Esophagus squamous epithelium (tissue), 5 donors: ENCODE measurements at places on chromosomes 7 and 10.

GRCh38 chr7:142855756-142856564, 1.1 kb downstream of the EPHB6 start:
- DNase-seq: no peak

- no peak for DNase-seq
These were observed 1.8 kb upstream of the STEAP2 start for GRCh38 chr7:90209776-90210175.

DNA sequence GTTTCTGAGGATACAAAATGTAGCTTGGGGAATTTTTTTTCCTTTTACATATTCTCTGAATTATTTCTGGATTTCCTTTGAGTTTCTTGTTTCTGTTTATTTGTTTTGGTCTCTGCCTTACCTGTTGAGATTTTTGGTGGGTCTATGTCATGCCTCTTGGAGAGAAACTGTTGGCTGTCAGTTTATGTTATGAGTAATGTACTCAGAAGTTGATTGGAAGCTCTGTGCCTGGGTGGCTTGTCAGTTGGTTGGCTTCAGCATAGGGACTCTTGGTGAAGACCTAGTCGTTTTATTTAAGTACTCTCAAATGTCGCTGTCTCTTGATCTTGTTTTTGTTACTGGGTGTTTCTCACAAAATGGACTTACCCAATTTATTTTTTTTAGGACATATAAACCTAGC, 132.4 kb downstream of the CDK14 start:
- DNase-seq: no peak

DNA sequence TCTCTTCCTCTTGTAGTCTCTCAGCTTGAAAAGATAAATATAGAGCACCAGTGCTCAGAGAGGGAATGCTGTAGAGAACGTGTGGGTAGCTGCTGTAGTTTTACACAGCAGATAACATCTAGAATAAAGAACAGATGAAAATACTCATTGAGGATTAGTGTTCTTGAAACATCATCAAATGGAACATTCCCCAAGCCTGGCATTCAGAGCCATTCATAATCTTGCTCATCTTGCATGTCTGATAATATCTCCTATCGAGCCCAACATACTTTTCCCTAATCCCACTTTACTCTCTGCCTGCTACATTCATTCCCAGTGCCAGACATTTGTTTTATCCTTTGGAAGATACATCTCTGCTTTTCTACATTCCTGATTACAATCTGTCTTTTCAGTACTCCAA, 35.2 kb downstream of the MCU start:
- DNase-seq: no peak

- DNase-seq: no peak
These were observed 20.5 kb upstream of the CRYGN start for GRCh38 chr7:151460474-151460855.

- DNase-seq: no peak
These were observed 146.5 kb downstream of the MAPK8 start for GRCh38 chr10:48452879-48453412.

- DNase-seq: no peak
These were observed 32.8 kb downstream of the CAMK1D start for GRCh38 chr10:12382157-12382548.

- no peak for DNase-seq
These were observed 266.3 kb upstream of the ZMIZ1 start for GRCh38 chr10:78802431-78802830.

DNA sequence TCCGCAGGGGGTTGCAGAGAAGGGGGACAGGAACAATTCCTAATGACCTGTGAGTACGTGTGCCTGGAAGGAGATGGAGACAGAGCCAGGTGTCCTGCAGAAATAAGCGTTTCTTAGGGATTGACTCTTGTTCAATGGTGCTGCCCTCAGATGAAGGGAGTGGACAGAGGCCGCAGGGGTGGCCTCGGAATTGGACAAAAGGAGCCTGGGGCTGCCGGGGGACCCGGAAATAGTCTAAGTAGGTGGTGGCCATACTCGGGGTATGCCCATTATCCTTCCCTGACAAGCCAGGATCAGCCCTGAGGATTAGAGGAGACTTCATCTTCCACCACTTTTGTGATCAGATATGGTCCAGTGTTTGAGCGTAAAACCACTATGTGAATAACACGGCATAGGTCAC, 39.2 kb downstream of the ELFN1 start:
- DNase-seq: no peak

- DNase-seq: no peak
These were observed 2.0 kb downstream of the FBXL15 start for GRCh38 chr10:102422545-102423129.

DNA sequence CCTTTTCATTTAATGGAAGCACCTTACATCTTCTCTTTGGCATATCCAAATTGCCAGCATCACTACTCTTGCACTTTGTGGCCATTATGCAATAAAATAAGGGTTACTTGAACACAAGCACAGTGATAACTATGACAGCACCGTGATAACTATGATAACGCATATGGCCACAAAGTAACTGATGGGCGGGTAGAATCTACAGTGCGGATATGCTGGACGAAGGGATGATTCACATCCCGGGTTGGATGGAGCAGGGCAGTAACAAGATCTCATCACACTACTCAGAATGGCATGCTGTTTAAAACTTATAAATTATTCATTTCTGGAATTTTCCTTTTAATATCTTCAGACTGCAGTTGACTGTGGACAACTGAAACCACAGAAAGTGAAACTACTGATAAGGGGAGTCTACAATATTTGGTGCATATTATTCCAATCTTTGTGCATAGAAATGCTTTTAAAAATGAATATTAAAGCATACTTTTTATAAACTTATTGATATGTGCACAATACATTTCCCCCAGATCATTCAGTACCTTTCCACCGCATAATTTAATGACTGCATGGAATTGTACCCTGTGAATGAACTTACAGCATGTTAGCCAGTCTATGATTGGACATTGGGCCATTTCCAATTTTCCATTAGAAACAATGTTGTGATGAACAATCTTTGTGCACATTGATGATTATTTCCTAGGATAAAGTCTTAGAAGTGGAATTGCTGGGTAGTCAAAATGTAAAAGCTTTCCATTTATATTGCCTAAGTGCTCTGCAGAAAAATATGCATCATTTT, 136.4 kb downstream of the WNT2 start:
- DNase-seq: no peak

GRCh38 chr10:63588436-63589167, 67.4 kb downstream of the REEP3 start:
- DNase-seq: no peak

GRCh38 chr7:88795553-88795952, at the start of gene TEX47:
TEX47 (minus strand) TSS chr7:88795737; CDS start chr7:88794942, 795 bp downstream.
- DNase-seq: no peak

DNA sequence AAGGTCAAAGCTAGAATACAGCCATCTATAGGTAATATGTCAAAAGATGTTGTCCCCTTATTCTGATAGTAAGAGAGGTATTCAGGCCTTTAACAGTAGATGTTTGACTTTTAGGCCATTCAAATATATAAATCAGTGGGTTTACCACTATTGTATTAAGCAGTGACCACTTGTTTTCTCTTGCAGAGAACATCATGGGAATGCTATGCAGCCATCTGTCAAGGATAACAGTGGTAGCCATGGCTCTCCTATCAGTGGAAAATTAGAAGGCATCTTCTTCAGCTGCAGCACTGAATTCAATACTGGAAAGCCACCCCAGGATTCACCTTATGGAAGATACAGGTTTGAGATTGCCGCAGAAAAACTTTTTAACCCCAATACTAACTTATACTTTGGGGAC, 68.4 kb downstream of the PHYHIPL start:
- DNase-seq: no peak

GRCh38 chr7:99833289-99833877, 5.6 kb downstream of the CYP3A43 start:
- no peak for DNase-seq

- DNase-seq: no peak
These were observed 34.8 kb upstream of the NUB1 start for GRCh38 chr7:151306860-151307259.

- no peak for DNase-seq
These were observed 531.2 kb downstream of the HTR7 start for GRCh38 chr10:90326498-90327267.

- no peak for DNase-seq
These were observed 16.0 kb downstream of the SND1 start for GRCh38 chr7:127667759-127668530.

- no peak for DNase-seq
These were observed 192.8 kb upstream of the AKR1E2 start for GRCh38 chr10:4633186-4633585.

GRCh38 chr10:9877978-9878377, 1139.7 kb upstream of the CELF2 start:
- no peak for DNase-seq

DNA sequence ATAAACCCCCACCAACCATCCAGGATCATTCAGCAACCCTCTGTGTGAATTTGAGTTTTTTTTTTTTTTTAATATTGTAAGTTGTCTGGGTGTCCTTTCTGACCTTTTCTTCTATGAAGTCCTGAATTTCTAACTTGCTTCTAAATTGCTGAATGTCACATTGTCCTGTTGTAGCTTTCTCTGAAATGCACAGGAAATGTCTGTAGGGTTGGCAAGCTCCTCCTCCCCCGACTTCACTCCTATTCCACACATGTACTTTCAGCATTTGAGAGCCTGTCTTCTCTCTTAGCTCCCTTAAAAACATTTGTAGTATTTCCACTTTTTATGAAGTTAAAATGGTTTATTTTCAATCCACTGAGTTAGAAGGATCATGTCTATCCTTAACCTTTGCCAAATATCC, 3.3 kb upstream of the CNNM2 start:
- no peak for DNase-seq

DNA sequence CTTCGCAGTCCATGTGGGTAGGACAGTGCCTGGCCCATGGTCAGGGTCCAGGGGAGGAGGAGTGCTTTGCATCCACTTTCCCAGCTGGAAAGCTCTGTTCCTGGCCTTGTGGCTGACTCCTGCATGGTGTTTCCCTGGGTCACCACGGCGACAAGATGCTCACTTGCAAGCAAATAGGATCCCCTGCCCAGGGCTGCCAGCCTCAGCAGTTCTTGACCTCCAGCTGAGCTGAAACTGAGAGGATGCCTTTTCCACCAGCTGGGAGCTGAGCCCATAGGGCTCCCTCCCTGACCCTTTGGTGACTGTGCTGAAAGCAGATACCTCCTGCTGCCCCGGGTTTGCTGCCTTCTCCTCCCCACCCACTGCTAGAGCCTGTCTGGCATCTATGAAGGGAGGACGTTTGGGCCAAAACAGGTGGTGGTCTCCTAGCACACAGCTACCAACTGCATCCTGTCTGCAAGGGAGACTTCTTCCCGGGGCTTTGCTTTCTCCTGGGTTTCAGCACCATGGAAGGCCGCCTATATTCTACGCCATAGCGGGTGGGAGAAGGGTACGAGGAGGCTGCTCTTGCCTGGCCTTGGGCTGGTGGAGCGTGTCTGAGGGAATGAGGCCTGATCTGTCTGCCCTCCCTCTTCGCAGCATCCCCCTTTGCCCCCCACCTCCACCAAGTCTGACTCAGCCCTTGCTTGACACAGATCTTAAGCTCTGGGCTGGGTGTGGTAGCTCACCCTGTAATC, 34.4 kb downstream of the UBTD1 start:
- no peak for DNase-seq

DNA sequence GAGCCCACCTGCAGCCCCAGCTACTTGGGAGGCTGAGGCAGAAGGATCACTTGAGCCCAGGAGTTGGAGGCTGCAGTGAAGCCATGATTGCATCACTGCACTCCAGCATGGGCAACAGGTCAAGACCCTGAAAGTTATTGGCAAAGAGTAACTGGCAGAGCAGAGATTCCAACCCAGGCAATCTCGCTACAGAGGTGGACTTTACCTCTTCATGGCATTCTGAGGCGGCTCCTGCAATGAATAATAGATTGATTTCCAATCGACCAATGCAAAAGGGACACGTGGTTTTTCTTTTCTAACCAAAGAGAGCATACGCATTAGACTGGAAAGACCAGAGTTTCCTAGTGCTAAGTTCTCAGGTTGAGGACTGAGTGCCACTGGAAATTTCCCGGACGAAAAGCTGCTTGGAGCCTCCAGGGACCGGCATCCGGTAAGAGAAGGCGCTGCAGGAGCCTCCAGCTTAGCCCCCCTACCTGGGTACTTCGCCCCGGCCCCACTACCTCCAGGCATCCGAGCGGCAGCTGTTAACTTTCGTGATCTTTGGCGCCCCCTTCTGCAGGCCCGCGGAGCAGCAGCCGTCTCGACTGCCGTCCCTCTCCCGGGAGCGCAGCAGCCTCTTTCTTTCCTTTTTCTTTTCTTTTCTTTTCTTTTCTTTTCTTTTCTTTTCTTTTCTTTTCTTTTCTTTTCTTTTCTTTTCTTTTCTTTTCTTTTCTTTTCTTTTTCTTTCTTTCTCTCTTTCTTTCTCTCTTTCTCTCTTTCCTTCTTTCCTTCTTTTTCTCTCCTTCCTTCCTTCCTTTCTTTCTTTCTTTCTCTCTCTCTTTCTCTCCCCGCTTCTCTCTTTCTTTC, 4.1 kb downstream of the MBLAC1 start:
- no peak for DNase-seq

DNA sequence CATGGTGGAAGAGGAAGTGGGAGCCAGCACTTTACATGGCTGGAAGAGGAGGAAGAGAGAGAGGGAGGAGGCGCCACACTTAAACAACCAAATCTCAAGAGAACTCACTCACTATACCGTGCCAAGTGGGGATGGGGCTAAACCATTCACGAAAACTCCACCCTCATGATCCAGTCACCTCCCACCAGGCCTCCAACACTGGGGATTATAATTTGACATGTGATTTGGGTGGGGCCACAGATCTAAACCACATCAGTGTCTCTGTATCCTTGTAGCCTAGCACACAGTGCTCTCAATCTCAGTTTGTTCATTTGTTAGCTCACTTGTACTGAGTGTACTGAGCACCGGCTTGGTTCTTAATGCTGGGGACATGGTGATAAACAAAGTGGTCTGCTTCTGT, 228.3 kb downstream of the BUB3 start:
- no peak for DNase-seq

DNA sequence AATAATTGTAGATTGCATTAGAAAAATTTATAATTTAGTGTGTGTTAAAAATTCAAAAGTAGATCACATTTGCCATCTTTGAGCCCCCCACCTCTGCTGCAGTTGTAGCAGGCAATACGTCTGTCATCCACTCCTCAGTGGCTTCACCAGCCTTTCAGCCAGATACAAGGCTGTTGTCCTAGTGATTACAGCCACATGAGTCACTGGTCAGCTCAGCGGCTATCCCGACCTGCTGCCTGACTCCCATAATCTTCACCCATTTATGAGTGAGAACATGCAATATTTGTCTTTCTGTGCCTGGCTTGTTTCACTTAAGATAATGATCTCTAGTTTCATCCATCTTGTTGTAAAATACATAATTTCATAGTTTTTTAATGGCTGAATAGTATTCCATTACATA, 9.2 kb downstream of the OR2A5 start:
- DNase-seq: no peak

DNA sequence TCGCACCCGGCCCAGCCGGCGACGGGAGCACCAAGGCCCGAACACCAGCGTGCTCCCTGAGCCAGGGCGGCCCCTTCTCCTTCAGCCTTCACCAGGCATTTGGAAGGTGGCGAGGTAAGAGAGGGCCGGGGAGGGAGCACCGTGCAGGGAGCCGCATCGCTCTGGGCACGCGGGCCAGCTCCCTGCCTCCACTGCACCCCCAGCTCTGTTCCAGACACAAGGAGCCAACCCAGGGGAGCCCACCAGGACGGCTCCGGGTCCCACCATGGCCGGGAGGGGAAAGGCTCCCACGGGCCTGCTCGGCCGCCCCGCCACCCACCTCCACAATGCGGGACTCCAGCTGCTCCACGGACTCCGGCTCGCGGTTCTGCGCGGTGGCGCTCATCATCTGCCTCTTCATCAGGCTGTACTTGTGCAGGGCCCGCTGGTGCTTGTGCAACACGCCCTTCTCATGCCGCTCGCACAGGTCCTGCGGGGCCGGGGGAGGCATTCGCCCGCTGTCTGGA, 15.1 kb downstream of the NUDT1 start:
- no peak for DNase-seq
